ENCODE measurements at places on chromosomes 5 and 9.

DNA sequence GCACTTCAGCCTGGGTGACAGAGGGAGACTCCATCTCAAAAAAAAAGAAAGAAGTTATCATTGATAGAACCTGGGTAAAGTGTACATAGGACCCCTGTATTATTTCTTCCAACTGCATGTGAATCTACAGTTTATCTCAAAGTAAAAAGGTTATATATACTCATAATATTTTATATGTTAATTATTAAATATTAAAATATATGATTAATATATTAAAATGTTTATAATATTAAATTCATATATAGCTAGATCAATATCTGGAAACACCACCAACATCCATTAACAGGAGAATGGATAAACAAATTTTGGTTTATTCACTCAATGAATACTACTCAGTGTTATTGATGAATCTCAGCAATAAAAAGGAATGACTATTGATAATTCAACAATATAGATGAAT is 19.7 kb downstream of the C5orf15 start:
- DNase-seq, result no peak

DNA sequence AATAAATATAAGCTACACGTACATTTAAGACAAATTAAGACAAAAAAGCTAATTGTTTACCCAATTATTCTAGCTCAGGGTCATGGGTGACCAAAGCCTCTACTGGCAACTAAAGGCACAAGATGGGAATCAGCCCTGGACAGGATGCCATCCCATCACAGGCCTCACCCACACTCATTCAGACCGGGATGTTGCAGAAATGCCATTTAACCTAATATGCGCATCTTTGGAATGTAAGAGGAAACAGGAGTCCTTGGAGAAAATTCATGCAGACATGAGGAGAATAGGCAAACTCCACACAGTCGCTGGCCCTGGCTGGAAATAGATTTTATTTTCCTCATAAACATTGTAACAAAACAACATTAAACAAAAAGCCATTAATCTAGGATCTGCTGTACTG is 2003.8 kb upstream of the CDH9 start:
- no peak for DNase-seq

- no peak for DNase-seq
Measured at GRCh38 chr5:87598460-87598859, 185.7 kb upstream of the CCNH start.

DNA sequence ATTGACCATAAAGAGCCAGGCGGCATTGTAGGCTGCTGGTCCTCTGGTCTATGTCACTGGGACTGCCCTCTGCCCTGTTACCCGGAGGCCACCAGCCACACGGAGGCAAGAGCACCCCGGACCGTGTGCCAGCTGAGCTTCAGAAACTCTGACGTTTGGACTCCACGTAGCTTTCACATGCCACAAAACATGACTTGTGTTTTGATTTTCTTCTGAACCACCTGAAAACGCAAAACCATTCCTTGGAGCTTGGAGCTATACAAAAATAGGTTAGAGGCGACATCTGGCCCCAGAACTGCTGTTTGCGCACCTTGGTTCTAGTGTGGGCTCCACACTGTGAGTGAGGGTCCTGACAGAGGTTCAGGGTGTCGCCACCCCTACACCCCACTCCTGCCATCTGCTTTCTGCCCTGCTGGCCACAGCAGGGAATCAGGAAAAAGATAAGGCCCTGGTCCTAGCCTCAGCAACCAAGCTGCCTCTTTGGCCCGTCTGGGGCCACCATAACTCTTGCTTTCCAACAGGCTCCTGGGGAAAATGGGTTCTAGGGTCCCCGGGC is 151.3 kb upstream of the IRX2 start:
- DNase-seq, result no peak

DNA sequence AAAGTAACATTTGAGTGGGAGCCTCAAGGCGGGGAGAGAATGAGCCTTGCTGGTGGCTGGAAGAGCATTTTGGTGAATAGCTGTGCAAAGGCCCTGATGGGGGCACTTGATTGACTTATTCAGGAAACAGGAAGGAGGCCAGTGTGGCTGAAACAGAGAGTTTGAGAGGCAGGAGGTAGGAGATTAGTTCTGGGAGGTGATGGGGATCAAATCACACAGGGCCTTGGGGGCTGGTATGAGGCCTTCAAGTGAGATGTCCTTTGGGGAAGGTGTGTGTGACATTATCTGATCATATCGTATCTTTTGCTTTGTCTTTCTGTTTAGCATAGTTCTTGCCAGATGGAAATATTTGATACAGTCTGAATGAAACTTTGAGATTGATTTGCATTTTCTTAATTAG is 172.3 kb downstream of the TENT4A start:
- DNase-seq, result no peak

DNA sequence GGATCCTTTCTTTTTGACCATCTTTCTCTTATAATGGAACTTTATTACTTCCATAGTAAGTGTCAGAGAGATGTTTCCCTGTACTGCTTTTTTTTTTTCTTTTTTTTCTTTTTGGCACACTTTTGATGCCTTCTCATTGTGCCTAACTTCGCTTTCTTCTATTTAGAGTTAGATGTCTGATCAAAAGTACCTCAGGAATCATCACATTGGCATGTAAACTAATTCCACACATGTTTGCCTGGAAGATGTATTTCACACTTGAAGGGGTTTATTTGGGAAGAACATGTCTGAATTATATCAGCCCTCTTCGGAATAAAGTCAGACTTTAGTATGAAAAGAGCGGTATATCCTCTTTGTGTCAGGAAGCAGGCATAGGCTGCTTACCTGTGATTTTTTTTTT is 35.1 kb downstream of the SMARCA2 start:
- no peak for DNase-seq

DNA sequence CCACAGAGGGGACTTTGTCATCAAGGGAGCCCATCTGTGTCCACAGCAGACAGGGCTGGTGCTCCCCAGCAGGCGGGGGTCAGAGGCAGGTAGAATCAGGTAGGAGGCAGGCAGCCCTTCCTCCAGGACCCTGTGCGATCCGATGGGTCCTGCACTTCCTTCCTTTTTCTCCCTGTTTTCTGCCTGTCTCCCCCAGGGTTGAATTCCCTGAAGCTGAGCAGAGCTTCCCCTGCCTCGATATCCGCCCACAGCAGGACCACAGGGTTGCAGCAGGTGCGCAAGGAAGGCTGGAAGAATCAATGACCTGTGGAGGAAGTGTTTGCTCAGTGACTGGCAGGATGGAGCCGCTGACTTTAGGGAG is 69.2 kb downstream of the MRPL36 start:
- DNase-seq, result no peak

DNA sequence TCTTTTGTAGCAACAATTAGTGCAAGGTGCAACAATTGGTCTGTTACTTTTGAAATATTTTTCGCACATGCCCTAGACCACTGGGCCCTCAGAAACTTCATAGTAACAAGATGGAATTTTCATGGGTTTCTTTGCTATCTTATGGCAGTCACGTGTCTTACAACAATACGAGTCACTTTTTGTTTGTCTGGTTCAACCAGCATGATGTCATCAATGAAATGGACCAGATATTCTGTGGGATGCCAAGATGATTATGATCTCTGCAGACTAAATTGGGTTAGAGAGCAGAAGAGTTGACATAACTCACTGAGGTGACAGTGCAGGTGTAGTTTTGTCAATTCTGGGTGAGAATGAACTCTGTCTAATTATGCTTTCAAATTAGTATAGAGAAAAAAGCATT is 239.6 kb upstream of the RIOK2 start:
- no peak for DNase-seq

GRCh38 chr5:145978708-145979107 is 42.3 kb downstream of the SH3RF2 start:
- DNase-seq, result no peak

- DNase-seq, result no peak
Measured at GRCh38 chr9:25310961-25311360, 367.3 kb downstream of the TUSC1 start.

DNA sequence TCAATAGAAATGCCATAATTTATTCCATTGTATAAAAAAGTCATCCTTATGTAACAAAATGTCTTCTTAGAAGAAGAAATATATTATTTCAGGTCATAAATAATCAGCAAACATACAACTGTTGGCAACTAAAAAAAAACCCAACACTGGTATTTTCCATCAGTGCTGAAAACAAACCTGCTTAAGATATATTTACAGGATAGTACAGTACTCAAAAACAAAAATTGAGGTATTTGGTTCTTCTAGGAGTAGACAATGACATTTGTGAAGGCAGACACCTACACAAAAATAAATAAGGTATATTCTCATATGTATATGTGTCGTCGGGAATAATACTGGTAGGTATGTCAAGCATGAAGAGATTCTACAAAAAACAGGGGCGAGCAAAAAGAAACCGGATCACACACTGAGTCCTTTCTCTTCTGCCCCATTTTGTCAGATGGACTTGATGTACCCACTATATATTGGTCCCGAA is 2.9 kb downstream of the DUSP1 start:
- DNase-seq, result no peak

GRCh38 chr9:16693616-16694015 is 176.9 kb downstream of the BNC2 start:
- no peak for DNase-seq

DNA sequence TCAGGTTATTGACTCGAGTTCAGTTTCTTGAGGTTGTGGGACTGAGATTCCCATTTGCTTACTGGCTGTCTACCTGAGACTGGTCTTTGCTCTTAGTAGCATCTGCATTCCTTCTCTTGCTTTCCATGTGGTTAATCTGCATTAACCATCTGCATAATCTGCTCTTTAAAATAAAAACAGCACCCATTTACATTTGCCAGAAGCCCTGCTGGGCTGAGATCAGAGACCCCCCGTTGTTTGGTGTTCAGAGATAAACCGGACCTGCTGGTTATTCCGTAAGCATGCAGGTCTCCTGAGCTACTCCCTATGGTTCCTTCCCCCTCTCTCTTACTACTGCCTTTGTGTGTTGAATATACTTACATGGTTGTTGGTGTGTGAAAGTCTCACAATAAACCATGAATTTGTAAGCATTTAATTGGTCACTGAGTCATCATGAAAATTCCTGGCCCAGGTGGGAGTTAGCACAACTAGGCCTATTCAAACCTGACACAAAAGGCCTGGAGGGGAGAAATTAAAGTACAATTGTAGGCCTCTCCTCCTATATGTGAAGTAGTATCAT is 396.7 kb downstream of the MRPS30 start:
- DNase-seq, result no peak

GRCh38 chr5:27821681-27822080 is 783.3 kb upstream of the CDH9 start:
- DNase-seq, result no peak

DNA sequence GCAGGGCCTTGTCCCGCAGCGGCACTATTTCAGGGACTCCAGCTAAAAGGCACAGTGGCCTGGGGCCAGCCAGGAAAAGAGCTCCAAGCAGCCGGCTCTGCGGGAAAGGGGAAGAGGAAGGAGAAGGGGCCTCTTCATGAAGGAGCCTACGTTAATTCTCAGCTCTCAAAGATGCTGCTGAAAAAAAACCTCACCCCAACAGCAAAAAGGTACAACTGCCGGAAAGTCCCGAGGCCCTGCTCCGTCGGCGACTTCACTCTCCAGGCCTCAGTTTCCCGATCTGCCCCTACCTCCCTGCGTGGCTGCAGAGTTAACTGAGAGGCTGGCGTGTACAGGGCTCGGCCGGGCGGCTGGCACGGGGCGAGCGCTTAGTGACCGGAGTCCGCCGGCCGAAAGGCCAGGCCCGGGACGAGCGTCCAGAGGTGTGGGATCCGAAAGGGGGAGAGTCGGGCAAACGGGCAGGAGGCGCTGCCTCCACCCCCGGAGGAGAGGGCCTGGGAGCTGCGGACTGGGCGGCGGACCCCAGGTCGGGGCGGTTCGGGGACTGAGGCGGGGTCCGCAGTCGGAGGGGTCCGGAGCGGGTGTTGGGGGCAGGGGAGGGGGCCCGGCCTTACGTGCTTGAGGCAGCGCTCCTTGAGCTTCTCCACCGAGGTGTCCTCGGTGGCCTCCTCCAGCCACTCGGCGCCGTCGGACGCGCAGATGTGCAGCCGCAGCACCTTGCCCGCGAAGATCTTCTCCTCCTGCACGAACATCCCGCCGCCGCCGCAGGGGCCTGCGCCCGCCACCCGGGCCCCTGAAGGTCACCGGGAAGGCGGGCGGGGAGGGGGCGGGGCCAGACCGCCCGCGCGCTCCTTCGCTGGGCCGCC is 529 bp downstream of the UBAC1 start:
- peak; percentile 69 for DNase-seq

- DNase-seq, result no peak
Measured at GRCh38 chr5:165874851-165875250, 2369.4 kb downstream of the MAT2B start.

- DNase-seq, result no peak
Measured at GRCh38 chr9:15670246-15670645, 117.4 kb downstream of the CCDC171 start.

- peak; percentile 0 for DNase-seq
Measured at GRCh38 chr5:128711216-128711615, 173.2 kb upstream of the FBN2 start.

- no peak for DNase-seq
Measured at GRCh38 chr9:92978345-92978875, 31.1 kb downstream of the FGD3 start.

- no peak for DNase-seq
Measured at GRCh38 chr5:90962481-90962880, 403.9 kb downstream of the ADGRV1 start.

DNA sequence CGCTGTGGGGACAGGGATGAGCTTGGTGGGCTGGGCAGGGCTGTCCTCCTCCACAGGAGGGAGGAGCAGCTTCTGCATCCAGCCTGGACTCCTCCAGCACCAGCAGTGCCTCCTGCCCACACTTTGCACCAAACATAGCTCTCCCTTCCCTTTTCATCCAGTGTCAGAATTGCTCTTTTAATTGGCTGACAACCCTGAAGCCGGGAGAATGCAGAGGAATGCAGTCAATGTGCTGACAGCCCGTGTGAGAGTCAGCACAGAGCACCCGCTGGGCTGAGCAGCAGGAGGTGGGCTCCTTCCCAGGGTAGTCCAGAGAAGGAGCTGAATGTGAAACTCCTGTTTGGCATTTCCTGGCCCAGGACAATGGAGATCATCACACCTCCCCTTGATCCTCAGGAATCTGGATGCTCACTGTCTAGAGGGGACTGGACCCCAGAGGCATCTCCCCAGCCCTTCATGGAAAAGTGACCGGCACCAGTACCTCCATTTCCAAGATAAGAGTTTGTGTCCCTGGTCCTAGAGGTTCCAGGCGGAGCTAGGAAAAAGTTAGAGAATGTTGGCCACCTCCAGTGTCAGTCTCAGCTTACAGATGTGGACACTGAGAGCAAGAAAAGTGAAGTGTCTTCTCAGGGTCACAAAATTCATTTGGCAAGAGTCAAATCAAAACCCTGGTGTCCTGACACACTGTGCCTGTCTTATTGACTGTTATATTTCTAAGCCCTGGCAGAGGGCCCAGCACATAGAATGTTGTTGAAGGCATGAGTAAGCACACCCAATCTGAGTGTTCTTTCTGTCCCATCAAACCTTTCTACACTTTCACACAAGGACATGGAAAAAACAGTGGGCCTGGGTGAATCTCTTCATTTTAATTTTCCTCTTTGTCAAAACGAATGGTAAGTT is 202.1 kb downstream of the SNX18 start:
- DNase-seq, result no peak

DNA sequence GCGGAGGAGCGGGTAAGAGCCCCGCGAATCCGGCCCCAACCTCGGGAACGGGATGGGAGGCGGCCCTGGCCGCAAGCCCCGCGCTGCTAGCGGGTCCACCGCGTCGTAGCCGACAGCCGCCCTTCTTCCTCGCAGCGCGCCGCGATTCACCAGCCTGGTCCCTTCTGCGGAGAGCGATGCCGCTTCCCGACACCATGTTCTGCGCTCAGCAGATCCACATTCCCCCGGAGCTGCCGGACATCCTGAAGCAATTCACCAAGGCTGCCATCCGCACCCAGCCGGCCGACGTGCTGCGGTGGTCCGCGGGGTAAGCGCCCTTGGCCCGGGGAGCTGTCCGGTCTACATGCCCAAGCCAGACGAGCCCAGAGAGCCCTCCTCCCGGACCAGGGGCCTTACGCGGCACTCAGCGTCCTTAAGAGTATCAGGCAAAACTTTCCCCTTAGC is 335 bp downstream of the ROPN1L start:
- DNase-seq, result no peak

Measured in activated CD4-positive, alpha-beta T cell treated with anti-CD3 and anti-CD28 coated beads, Interleukin-2, amount 10 ng/mL, durations not matched to agents 24 days and 14 days (primary cell).